CD4-positive, alpha-beta T cell treated with Interleukin-2 at 100 ng/mL for 4 hours (primary cell): ENCODE measurements at places on chromosomes 6 and 20.
A peak's percentile ranks its signal among the peaks of the same experiment; 100 is the strongest.

GRCh38 chr6:159979136-159979874, 10.4 kb downstream of the IGF2R start:
- peak; percentile 84 for DNase-seq

GRCh38 chr20:34512266-34512954, 3.8 kb upstream of the DYNLRB1 start:
- DNase-seq, result no peak

DNA sequence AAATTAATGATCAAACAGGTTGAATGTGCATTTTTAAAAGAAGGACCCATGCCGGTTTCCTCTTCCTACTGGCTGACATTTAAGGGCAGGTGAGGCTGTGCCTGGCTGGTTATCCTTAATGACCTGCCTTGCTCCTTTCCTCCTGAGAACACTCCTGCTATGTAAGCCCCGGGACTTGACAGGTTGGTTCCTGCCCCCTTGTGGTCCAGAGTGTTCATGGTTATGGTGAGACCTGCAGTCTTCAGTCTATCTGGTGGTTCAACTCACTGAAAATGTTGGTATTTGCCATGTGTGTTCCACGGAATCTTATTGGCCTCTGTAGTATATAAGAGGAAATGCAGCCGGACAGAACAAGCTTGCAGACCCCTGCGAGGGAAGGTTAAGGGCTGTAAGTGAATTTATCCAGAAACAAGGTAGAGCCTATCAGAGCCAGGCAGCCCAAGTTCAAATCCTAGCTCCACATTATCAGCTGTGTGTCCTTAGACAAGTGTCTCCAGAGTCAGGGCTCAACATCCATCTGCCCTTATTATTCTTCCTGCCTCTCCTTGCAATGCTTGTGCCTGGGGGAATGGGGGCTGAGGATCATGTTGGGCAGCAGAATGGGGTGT, 5.2 kb upstream of the BPIFA3 start:
- no peak for DNase-seq

DNA sequence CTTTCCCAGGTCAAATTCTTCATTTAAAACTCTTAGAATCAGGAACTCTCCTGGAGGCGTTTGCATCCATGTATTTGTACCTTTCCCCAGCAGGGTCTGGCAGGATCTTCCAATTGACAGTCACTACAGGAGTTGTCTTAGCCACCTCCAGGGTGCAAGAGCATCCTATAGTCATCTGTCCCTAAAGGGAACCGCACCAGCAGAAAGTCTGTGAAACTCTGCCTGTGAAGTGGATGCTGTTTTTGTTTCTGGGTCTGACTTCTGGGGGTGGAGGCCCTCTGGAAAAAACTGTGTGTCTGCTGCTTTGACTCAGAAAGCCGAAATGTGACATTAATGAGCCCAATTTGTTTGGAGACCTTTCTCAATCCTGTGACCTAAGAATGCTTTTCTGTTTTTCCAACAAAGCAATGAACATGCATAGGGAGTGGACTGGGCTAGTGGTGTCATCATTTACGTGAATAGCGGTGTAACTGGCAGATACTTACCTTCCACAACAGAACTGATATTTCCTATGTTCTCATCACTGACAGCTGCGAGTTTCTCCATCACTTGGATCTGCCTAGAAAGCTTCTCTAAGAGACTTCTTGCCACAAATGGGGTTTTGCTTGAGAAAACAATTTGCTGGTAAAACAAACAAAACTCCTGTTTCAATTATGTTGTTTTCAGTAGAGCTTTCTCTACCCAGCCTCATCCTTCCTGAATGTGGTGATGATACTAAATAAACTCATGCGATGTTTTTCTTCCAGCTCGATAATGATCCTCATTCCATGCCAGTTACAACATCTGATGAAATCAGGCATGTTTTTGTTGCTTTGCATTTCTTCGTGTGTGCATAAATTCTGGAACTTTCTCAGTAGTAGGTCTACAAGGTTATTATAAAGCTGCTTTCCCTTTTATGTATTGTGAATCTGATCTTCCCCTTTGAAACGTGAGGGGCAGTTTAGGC, 33.3 kb upstream of the ARMH2 start:
- no peak for DNase-seq

DNA sequence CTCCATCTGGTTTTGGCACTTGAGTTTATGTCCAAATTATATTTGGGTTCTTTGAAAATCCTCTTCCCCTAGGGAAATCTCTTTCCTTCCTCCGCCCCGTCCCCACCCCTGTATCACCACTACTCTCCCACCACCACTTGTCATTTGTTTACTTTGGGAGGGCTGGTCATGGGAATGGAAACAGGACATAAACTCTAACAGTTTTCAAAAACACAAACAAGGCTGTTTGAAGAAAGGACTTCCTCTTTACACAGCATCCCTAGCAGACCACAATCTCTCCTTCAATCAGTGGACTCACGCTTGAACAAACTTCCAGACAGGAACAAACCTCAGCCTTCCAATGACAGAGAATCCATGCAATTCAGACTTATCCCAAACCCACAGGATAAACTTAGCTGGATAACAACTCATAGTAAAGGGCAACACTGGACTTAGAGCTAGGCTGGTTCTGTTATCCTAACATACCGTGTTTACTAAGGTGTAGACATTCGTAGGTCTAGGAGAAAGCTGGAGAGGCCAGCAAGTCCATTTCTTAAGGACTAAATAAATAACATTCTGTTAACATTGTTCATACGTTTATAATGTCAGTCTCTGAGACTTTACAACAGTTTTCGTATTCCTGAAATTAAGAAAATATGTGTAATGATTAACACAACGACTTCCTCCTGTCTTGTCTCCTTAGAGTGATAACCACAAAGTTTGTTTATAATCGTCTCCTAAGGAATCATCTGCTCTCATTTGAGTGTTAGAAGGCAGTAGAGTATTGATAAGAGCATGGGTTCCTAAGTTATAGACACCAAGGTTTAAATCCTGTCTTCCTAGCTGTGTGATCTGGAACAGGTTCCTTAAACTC, 44.1 kb upstream of the CTAGE9 start:
- DNase-seq, result no peak

DNA sequence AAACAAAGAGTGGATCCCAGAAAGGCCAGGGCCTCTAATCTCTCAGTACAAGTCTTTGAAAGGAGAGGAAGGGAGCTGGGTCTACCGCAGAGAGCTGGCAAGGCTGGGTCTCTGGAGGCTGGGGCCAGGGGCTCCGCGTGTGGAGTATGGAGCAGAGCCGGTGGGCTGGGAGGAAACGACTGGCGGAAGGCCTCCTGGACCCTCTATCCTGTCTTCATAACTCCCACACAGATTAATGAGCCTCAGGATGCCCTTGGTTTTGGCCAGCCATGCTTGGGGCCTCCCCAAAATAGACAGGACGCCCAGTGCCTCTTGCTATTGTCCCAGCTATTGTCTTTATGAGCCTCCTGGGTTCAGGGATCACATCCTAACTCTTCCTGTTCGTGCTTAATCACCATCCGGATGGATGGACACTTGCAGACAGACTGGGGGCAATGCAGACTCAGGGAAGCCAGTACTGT, 306.4 kb downstream of the DHX35 start:
- DNase-seq, result no peak

DNA sequence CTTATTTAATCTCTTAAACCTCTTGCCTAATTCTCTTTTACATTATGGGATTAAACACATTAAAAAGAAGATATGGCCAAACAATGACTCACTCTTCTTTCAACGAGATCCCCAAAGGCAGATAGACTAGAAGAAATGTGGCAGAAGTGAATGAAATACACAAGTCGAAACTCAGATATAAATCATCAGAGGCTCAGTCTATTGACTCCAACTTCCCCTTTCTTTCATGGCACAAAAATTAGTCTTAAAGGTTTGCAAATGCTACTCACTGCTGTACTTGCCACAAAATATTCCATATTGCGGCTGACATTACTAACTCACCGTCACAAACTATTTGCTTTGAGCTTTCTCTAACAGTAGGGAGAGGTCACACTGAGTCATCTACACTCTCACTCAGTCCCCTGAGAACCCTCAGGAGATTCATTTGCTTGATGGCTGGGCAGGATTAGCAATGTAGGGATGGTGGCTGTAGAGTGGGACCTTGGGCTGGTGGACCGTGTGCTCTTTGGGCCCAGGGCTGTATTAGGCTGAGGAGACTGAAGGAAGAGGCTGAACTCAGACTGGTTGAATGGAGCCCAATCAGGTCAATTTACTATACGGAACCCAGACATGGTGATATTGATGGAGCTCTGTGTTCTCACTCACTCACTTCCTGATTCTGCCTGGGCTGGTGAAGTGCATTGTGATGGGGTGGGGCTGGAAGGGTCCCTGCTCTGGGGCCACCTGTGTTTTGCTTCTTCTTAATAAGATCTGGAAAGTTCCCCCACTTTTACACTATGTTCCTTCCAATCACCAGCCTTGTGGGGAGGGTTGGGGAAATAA, 42.8 kb upstream of the UBR2 start:
- no peak for DNase-seq

DNA sequence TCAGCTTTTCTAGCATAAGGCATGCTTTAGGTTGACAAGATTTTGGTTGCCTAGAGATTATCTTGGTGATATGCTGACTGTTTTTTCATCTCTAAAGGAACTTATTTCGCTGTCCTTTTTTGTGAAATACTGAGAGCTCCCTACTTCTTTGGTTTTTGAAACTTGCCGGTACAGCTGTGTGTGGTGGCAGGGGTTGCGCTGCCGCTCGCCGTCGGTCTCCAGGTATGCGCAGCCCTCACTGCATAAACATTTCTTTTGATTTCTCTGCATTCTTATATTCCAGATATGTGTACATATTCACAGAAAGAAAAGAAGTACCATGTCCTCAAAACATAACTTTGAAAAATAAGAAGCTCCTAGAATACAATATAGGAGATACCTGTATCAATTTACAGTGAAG, 106.4 kb upstream of the SYNDIG1 start:
- DNase-seq, result no peak

DNA sequence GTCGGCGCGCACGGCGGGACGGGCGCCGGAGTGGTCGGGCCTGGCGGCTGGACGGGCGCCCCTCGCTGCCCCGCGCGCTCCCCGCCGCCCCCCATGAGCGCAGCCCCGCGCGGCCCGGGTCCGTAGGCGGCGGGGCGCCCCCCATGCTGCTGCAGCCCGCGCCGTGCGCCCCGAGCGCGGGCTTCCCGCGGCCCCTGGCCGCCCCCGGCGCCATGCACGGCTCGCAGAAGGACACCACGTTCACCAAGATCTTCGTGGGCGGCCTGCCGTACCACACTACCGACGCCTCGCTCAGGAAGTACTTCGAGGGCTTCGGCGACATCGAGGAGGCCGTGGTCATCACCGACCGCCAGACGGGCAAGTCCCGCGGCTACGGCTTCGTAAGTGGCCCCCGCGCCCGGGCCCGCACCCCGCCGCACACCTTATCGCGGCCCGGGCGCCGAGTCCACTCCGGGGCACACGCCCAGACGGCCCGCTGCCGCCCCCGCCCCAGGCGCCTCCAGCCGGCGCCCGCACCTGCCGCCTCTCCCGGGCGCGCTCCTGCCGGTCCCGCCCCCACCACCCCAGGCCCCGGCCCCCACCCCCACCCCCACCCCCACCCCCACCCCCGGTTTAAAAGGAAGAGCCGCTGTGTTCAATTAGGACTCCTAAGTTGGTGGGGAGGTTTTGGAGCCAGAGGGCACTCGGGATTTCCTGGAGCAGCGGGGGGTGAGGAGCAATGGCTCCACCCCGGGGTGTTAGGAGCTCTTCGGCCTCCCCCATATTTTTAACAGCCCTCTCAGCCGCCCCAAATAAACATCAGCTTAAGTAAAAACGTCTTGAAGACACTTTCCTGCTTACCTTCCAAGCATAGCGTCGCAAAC, 474 bp downstream of the RBM38 start:
- no peak for DNase-seq

DNA sequence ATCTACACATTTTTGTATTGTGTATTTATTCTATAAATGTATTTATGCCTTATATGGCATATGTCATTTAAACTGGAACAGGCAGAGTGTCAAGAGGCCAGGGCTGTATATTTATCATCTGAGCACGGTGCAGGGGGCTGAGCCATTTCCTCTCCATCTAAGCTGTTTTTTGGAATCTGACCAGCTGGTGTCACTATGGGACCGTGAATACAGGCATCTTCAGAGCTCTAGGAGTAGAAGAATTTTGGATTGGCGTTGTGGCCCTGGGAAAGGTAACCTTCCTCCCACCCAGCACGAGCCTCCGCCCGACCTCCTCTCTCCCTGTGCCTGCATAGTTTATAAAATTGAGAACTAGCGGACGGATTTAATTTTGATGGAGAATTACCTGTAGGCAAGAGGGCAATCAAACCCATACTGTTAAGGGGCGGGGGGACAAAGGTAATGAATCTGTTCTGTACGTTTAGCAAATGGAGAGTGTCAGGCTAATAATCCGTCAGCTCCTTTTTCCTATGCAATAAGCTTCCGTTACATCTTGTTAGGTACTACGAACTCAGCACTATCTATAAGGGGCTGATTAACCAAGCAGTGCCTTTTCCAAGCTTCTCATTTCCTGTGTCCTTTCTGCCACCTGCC, 29.0 kb upstream of the EEF1E1 start:
- DNase-seq, result peak; percentile 15

GRCh38 chr6:167345348-167345747, 20.5 kb downstream of the TTLL2 start:
- DNase-seq, result no peak

DNA sequence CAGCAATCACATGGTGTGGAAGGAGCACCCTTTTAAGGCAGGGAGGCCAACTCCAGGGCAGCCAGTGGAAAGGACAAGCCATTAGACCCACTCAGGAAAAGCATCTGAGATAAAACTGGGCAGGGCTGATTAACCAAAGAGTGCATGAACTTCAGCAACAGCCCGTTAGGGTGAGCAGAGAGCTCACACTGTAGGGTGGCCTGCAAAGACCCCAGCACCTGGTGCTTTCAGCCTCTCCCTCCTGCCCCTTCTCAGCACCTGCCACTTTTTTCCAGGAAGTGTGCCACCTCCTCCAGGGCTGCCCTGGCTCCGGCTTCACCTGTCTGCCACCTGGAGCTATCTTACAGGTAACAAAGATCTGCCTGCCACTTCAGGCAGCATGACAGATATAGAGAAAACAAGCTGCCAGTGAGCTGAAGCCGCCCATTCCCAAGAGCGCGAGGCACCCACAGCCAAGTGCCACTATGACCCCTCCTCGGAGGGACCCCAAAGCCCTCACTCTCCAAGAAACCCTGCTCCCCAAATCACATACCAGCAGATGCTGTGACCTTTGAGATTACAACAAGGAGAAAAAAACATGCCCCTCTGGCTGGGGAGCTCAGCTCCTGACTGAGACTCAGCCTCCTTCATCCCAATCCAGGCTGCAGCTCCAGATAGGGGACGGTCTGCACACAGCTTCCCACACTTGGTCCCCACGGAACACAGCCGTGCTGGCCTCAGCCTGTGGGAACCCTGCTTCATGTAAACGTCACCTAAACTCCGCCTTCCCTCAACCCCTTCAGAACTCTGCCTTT, 71.2 kb downstream of the ABHD12 start:
- no peak for DNase-seq
